Heart left ventricle (tissue), 16 donors: ENCODE measurements at places on chromosomes 7 and 10. TPM values are rescaled to one million over a fixed set of nuclear protein-coding genes. Genes with fewer than 3 reads are reported as not detected.

- no peak overlapping the region for H3K27ac ChIP-seq
- peaks cover 96% of the 10 kb centered on the region for H3K36me3 ChIP-seq
- DNase-seq = no peak
- no peaks in the 10 kb centered on the region for H3K27me3 ChIP-seq
- no peak overlapping the region for H3K4me3 ChIP-seq
Observed at GRCh38 chr10:24536636-24537035, 187.1 kb downstream of the ARHGAP21 start.

GRCh38 chr10:124153023-124153826 lies 59.8 kb upstream of the CHST15 start:
- H3K27me3 ChIP-seq = no peaks in the 10 kb centered on the region
- H3K4me3 ChIP-seq = no peak overlapping the region

MMP21 gene
- not detected for total RNA-seq

- DNase-seq = peak; percentile 17
- no peaks in the 10 kb centered on the region for H3K27me3 ChIP-seq
- H3K36me3 ChIP-seq = no peaks in the 10 kb centered on the region
- no peak overlapping the region for H3K4me3 ChIP-seq
- H3K4me1 ChIP-seq = no peaks in the 10 kb centered on the region
Observed at GRCh38 chr7:1109581-1110310, 21.8 kb downstream of the GPER1 start.

DNA sequence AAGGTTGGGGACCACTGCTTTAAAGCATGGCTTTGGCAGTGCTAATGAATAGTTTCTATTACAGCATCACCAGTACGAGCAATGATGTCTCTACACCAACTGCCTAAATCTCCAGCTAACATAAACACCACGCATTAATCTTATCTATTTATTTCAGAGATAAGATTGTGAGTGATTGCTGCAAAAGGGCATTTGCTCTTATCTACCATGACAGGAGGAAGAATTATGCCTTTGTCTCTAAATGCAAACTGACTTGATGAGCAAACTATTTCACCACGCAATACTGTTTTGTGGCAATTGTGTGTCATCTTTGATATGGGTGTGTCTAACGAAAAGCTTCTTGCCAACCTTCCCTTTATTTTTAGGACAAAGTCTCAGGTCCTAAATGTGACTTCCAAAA lies 684.9 kb downstream of the SORCS1 start:
- H3K4me1 ChIP-seq = no peaks in the 10 kb centered on the region
- no peak overlapping the region for H3K4me3 ChIP-seq
- H3K27ac ChIP-seq = no peak overlapping the region
- H3K36me3 ChIP-seq = no peaks in the 10 kb centered on the region
- H3K27me3 ChIP-seq = no peaks in the 10 kb centered on the region

GRCh38 chr10:51377070-51377931 lies 303.0 kb downstream of the PRKG1 start:
- no peak overlapping the region for H3K4me3 ChIP-seq
- H3K4me1 ChIP-seq = no peaks in the 10 kb centered on the region
- H3K36me3 ChIP-seq = no peaks in the 10 kb centered on the region

GRCh38 chr10:18472977-18473376 lies 178.4 kb downstream of the NSUN6 start:
- H3K36me3 ChIP-seq = no peaks in the 10 kb centered on the region
- H3K4me1 ChIP-seq = peaks cover 8% of the 10 kb centered on the region
- H3K27me3 ChIP-seq = no peaks in the 10 kb centered on the region
- no peak overlapping the region for H3K4me3 ChIP-seq
- H3K27ac ChIP-seq = peak overlapping the region; percentile 85

OGDH gene
- 685 TPM for total RNA-seq

GRCh38 chr7:121097577-121097976 lies 109.1 kb downstream of the CPED1 start:
- no peak overlapping the region for H3K4me3 ChIP-seq
- no peaks in the 10 kb centered on the region for H3K27me3 ChIP-seq
- no peaks in the 10 kb centered on the region for H3K4me1 ChIP-seq
- H3K36me3 ChIP-seq = peaks cover 4% of the 10 kb centered on the region
- no peak overlapping the region for H3K27ac ChIP-seq

- no peak for DNase-seq
- H3K27ac ChIP-seq = no peak overlapping the region
- no peaks in the 10 kb centered on the region for H3K36me3 ChIP-seq
- H3K27me3 ChIP-seq = no peaks in the 10 kb centered on the region
- H3K4me1 ChIP-seq = no peaks in the 10 kb centered on the region
- no peak overlapping the region for H3K4me3 ChIP-seq
Observed at GRCh38 chr10:36677431-36677768, 448.0 kb upstream of the ANKRD30A start.

HERPUD2 gene
- 16.5 TPM for total RNA-seq

DNA sequence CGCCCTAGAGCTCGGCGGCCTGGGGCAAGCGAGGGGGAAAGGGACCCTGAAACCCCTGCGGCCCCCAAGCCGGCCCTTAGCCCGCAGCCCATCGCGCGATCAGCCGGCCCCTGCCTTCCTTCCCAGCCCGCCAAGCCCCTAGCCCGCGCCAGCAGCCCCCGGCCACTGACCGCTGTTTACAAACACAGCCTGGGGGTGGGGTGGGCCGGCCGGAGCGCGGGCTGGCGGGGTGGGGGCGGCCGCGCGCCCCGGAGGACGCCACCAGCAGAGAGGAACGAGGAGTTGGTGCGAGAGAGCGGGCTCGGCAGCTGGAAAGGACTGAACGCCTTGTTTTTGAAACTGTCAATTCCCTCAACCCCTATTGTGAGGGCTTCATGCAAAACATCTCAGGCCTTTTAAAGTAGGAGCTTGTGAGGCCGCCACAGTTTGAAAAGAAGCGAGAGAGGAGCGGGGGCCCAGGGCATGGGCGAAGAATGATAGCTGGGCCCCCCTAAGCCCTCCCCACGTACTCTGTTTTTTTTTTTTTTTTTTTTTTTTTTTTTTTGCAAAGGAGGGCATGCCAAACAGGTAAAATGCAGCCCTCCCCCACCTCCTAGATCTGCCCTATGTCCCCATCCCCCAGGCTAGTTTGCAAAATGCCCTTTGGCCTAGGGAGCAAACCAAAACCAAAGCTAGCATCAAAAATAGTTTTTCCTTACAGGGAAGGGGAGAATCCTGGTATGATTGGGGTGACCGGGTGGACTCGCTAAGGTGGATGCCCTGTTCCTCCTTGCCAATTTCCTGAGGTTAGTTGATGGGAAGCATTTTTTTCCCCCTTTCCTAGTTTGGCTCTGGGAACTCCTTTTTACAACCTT lies 15.0 kb downstream of the SKIDA1 start:
- H3K27ac ChIP-seq = no peak overlapping the region
- no peak for DNase-seq
- no peaks in the 10 kb centered on the region for H3K4me1 ChIP-seq
- peak overlapping the region; percentile 61 for H3K4me3 ChIP-seq

HOXA7 gene
- not detected for total RNA-seq

DNA sequence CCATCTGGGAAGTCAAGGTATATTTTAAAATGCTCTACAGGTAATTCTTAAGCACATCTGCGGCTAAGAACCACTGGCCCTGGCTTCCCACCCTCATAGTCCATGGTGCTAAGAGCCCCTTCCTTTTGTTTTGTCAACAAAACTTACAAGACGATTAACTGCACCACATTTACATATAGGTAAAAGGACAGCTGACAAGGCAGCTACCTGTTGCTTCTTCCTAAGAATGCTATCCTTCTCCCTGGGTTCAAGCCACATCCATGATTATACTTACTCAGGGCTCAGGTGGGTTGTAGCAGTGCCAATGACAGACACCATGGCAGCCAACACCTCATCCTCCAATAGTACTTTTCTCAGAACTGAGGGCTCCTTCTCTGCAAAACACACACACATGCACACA lies 16.3 kb downstream of the ZDHHC16 start:
- no peaks in the 10 kb centered on the region for H3K4me1 ChIP-seq
- DNase-seq = no peak
- no peak overlapping the region for H3K4me3 ChIP-seq
- peaks cover 100% of the 10 kb centered on the region for H3K36me3 ChIP-seq

DNMBP gene
- 3.9 TPM for total RNA-seq
